ENCODE measurements at places on chromosomes 16 and 17.

DNA sequence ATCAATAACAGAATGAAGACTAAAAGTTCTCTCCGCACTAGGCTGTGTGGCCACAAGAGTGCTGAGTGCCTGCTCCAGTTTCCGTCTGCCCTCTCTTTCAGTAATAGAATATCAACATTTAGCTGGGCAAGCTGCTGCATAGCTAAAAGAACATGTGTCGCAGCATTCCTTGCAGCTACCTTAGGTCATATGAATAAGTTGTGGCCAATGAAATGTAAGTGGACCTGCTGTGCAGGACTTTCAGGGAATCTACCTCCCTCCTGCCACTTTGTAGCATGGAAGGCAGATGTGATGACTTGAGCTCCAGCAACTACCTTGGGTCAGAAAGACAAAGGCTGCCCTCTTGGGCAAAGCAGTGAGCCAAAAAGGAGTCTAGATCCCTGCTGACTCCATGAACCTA lies 25.4 kb downstream of the SLC39A11 start:
- DNase-seq: no peak

GRCh38 chr16:20880867-20881502 lies 19.2 kb downstream of the DCUN1D3 start:
- DNase-seq: no peak

DNA sequence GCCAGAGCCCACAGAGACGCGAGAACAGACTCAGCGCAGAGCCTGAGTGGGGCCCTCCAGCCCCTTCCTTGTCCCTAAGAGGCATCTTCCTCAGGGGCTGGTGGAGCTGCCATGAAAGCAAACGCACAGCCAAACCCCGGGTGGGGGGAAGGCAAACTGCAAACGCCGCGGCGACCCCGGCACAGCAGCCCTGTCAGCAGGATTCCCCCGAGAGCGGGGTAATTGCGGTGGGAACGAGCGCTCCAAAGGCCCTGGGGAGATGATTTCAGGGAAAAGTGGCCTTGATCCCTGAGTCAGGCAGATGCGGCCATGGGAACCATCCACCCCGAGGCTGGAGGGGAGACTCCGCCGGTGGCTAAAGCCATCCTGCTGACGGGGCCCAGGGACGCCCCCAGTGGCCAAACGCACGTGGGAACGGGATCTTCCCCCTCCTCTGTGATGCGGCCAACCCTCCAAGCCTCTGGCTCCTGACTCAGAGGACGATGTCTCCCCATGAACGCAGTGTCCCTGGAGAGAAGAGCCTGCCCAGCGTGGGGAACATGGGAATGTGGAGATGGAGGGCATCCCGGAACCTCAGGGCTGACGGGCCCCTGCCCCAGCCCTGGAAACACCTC lies 25.1 kb downstream of the SLC7A5 start:
- no peak for DNase-seq

DNA sequence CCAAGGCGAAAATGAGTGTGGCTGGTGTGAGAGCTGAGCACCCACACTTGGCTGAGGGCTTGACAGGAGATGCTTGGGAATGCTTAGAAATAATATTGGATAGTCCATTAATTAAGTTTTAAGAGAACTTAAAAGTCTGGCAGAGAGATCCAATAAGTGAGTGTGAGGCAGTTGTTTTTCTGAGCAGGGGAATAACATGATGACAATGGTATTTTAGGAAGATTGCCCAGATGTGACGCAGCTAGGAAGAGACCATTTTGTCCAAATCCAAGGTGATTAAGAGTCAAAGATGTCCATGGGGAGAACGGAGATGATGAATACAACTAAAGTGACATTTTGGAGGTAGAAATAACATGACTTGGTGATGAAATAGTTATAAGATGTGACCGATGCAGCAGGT lies 102.8 kb upstream of the AXIN2 start:
- DNase-seq: no peak

DNA sequence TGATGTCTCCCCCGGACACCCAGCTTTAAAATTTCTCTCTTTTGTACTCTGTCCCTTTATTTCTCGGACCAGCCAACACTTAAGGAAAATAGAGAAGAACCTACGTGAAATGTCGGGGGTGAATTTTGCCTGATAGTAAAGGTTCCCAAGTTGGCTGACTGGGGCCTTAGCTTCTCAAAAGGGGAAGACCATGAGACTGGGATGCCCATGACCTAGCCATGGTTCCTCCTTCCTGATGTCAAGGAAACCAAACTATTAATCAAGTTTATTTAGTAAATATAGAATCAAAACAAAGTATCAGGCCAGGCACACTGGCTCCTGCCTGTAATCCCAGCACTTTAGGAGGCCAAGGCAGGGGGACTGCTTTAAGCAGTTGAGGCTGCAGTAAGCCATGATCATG lies 2.4 kb upstream of the EIF1 start:
- DNase-seq: no peak

- DNase-seq: no peak
These were observed 49.7 kb upstream of the ENDOV start for GRCh38 chr17:80365001-80365965.

DNA sequence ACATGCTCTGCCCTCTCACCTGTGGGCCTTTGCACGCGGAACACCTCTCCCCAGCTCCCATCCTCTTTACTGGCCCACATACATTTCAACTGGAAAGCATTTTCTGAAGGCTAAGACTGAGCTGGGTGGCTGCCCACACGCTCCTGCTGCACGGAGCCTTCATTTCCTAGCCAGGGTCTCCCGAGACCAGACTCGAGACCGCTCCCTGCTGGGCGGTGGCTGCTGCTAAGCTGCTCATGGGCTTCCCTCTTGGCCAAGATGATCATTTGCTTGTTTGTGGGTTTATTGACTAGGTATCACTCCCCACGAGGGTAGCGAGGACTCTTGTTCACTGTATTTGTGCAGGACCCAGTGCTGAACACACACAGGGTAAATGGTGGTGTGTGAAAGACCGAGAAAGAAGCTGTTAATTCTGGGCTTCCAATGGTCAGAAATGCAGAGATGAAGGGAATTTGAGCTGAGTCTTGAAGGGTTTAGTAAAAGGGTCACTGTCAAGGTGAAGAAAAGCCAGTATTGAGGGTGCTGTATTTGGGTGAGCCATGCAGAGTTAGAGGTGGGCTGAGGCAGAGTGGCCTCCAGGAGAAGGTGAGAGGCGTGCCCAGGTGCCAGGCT lies 907 bp downstream of the TRAPPC2L start:
- no peak for DNase-seq

- DNase-seq: no peak
These were observed 13.7 kb downstream of the CANT1 start for GRCh38 chr17:78995761-78996451.

- no peak for DNase-seq
These were observed 73.5 kb upstream of the KIF2B start for GRCh38 chr17:53749178-53749577.

DNA sequence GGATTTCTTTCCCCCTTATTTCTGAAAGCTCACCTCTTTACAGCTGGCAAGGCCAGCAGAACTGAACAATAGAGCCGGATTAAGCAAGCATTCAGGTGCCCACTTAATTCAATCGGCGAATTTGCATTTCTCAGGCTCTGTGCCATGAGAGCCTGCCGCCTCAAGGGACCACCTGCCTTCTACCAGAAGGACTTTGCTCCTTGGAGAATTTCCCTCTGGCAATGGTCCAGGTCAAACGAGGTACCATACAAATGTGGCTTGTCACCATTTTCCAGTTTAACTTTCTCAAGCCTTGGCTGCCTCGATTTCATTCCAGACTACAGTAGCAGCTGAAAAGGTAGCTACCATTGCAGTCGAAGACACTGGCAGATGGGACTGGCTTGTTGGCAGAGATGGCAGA lies 534.0 kb downstream of the MAF start:
- no peak for DNase-seq

DNA sequence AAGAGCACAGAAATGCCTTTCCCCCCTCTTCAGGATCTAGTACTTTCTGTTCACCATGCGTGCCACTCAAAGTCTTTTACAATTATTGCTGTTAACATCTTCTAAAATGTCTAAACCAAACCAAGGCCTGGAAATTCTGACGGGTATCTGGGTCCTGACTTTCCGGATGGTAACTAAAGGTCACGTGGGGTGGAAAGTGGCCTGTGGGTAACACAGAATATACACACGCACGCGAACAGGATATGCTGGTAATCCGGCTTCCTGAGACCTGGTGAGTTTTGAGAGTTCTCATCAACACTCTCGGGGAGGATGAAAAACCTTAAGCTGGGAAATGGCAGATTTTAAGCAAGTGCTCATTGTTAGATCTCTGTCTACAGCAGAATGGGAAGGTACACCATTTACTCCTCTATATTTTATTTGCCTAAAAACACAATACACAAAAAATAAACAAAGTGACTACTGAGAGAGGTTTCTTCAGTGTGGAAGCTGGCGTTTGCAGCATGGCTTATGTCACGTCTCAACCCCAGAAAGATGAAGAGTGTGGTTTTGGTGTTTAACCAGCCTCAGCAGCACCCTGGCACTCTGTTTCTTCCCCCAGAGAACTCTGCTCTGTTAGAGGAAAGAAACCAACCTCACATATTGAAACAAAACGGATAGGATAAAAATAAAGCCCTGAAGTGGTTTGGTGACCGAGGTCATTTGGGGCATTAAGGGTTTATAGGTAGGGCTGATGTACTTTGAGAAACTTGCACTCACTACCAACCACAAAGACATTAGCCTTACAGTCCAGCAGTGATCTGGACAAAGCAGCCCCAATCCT lies 37.3 kb downstream of the SMG6 start:
- no peak for DNase-seq

DNA sequence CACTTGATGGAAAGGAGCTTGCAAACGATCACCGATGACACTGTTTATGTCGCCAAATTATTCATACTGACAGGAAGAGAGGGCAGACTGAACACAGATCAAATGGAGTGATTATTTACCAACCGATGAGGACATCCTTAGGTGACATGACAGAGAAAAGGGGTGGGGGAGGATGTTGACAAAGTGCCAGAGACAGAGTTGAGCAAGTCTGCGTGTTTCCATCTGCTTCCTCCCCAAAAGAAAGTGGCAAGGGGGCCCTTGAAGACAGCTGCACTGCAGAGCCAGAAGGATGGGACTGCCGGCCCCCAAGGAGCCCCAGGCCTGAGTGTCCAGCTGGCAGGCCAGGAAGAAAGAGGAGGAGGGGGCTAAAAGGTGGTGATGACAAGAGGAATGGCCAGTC lies 191.0 kb upstream of the RPL38 start:
- no peak for DNase-seq

DNA sequence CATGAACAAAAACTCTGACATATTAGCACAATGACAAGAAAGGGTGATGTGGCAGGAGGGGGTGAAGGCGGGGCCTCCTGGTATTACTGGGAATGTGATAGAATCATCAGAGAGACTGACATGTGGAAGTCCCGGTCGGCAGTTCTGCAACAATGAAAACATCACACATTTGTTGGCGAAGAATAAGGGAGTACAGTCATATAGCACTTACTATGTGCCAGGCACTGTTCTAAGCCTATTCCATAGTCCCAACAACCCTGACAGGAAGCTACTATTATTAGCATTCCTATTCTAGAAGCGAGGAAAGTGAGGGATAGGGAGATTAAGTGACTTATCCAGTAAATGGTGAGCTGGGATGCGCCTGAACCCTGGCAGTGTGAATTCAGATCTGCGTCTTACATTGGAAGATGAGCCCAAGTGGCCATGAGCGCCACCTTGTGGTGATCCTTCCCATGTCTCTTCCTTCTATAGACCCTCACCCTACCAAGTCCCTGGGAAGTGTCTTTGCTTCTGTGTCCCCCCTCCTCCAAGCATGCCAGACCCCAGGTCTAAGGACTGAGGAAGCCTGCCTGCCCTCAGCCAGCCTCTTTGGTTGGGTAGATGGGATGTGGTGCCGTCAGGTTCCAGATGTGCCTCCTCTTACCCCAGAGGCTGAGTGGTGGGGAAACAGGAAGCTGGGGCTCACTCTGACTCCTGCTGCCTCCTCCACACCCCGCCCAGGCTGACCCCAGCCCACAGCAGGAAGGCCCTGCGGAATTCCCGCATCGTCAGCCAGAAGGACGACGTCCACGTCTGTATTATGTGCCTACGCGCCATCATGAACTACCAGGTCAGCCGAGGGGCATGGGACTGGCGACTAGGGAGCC lies 14.0 kb downstream of the FMNL1 start:
- no peak for DNase-seq

DNA sequence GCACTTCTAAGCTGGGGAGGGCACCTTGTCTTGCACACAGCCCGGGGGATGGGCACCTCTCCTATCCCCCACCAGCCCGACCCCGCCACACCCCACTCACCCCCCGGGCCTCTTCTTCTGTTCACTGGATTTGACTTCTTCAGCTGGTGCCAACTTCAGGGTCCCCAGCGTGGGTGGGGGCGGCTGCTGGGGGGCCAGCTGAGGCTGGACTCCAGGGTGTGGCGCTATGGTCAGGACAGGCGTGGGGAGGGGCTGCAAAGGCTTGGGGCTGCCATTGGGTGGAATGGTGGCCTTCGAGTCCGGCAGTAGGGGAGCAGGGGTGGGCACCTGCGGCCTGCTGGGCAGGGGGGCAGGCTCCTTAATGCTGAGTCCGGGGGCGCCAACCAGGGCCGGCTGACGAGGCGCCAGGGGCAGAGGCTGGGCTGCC lies 6.1 kb downstream of the MNT start:
- no peak for DNase-seq

DNA sequence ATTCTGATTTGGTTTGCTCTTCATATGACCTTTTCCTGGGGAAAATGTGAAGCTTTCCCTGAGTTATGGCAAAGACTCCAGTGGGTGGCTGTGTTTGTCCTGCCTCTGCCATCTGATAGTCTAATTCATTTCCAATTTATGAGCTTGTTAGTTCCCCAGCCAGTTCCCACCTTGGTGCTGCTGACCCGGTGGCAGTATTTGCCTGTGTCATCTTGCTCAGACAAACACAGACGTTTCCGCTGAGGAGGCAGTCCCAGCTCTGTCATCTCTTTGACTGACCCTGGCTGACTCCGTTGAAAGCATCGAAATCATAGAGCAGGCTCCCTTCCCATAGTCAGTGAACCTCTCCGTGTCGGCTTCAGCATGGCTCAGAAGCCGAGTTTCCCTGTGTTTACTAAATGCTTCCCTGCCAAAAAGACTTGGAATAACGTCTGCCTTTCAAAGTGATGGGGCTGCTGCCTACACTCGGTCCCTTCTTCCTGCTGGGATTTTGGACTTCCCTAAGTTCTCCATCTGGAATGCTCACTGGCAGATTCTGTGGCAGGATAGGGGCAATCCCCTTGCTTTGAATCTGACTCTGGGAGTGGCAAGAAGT lies 538.3 kb downstream of the NPIPA7 start:
- DNase-seq: no peak

- DNase-seq: no peak
These were observed 1.9 kb downstream of the PARD6A start for GRCh38 chr16:67662653-67663010.

DNA sequence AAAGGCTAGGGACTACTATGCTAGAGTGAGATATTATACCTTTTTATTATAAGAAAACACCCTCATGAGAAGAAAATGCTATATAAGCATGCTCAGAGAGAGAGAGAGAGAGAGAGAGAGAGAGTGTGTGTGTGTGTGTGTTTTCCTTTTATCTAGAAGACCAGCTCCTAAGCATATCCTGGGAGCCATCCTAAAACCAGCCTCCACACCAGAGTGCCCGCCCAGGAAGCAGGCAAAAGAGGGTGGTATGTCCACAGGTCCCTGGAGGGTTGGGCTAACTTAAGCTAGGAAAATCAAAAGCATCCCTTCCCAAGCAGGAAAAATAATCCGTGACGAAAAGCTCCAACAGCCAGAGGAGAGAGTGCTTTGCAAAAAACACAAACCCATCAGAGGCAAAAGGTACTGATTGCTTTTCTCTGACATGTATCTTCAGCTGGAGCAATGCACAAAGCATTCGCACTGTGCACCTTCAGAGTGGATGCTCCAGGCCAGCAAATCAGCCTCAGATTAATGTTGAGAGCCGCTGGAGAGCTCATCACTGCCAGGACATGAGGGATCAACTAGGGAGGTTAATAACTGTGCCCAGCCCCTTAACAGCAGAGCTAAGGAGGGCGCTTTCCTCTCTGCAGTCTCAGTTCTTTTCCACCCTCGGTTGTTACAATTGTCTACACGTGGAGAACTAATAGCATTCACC lies 125.1 kb downstream of the SLC39A11 start:
- DNase-seq: no peak
